ENCODE measurements at places on chromosomes 11 and 22. TPM values are rescaled to one million over a fixed set of nuclear protein-coding genes. Genes with fewer than 3 reads are reported as not detected.

The CHCHD10 gene
- 78.7 TPM for polyA plus RNA-seq

DNA sequence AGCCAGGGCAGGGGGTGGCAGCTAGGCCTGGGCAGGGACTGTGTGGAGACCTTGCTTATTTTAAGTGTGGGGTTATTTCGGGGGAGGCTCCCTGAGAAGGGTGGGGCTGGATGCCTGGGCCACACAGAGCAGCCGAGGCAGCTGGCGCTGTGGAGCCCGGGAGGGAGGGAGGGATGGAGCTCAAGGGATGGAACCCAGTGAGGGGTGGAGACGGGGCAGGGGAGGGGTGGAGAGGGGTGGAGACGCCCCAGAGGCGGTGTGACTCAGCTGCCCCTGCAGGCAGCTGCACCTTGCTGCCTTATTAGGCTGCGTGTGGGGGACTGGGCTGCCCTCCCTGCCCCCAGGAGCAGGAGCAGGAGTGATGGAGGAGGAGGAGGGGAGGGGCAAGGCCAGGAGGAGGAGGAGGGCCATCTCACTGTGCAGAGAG lies 9.8 kb upstream of the TSSC4 start:
- DNase-seq, result peak; percentile 73

GRCh38 chr11:111522426-111522825 lies 7.8 kb downstream of the HOATZ start:
- no peak for DNase-seq

The XKR3 gene
- not detected for polyA plus RNA-seq

GRCh38 chr22:30357236-30357570 lies 396 bp downstream of the CCDC157 start:
- no peak for DNase-seq

- no peak for DNase-seq
These were observed 15.3 kb upstream of the GAB2 start for GRCh38 chr11:78432956-78433355.

- no peak for DNase-seq
These were observed 124.6 kb downstream of the PHF21B start for GRCh38 chr22:44884968-44885805.

The TRIM29 gene
- 0.44 TPM for polyA plus RNA-seq

DNA sequence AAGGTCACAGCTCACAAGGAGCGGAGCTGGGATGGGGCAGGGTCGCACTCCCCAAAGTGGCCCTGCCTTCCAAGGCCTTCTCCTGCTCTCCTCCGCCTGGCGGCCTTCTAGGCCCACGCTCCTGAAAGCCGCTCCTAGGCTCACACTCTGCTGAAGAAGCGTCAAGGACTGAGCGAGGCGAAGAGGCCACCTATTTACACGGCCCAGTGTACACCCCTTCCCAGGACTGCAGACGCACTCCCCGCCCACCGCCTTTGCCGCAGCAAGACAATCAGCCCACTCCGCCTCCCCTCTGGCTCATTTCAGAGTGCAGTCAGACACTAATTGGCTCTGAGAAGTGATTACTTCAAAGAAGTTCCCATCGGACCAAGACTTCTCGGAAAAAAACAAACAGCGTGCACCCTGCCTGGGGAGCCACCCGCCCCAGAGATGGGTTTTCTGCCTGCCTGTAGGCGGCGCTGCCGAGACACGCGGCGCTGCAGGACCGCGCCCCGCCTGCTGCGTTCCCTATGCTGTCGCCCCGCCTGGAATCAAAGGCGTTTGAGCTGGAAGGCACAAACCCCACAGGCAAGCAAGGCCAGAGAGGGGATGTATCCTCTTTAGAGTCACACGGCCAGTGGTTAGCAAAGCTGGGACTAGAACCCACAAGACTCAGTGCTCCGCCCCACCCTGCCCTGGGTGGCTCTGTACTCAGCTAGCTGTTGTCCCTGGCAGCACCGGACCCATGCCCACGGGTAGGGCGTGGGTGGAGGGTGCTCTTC lies 414.8 kb downstream of the BUD13 start:
- DNase-seq, result peak; percentile 36

The CAVIN3 gene
- polyA plus RNA-seq, result 42.7 TPM

DNA sequence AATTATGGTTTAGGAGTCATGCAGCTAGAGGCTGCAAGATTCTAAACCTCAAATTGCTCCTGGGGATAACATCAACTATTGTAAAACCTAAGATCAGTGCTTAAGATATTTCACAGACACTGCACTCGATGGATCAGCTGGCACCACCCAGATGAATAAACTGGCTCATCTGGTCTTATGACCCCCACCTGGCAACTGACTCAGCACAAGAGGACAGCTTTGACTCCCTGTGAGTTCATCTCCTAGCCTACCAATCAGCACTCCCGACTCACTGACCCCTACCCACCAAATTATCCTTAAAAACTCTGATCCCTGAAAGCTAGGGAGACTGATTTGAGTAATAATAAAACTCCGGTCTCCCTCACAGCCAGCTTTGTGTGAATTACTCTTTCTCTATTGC lies 782 bp upstream of the TTC12 start:
- DNase-seq, result no peak

DNA sequence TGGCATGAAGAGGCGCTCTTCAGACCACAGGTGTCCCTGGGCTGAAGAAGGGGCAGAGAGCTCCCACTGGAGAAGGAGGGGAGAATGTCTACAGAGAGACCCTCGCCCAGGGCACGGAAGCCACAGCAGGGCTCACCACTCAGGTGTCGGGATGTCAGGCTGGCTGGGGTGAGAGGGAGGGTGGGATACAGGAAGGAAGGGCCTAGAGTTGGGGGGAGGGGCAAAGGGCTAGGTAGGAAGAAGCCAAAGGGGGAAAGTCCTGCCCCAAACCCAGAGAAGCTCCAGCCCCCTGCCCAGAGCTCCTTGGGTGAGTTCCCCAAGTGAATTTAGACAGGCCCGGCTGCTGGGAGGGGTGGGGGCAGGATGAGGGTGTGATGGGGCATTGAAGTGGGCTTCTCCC lies 232.0 kb downstream of the CEP164 start:
- no peak for DNase-seq

GRCh38 chr11:94002226-94002625 lies 18.9 kb upstream of the HEPHL1 start:
- peak; percentile 7 for DNase-seq

The PHLDA2 gene
- polyA plus RNA-seq, result 0.43 TPM

DNA sequence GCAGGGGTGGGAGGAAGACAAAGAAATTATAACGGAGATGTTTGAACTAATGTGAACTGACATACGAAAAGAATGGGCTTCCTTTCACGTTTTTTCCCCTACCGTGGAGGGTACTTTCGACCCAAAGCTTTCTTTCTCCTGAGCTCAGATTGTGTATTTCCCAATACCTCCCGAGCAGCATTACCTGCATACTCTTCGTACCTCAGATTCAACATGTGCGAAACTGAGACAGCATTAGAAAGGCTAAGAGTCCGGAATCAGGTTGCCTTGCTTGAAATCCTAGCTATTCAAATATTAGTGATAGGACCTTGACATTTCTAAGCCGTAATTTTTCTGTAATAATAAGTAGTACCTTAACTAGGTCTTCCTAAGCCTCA lies 778 bp upstream of the PAK1 start:
- no peak for DNase-seq

GRCh38 chr11:22449441-22449840 lies 111.3 kb downstream of the SLC17A6 start:
- no peak for DNase-seq

DNA sequence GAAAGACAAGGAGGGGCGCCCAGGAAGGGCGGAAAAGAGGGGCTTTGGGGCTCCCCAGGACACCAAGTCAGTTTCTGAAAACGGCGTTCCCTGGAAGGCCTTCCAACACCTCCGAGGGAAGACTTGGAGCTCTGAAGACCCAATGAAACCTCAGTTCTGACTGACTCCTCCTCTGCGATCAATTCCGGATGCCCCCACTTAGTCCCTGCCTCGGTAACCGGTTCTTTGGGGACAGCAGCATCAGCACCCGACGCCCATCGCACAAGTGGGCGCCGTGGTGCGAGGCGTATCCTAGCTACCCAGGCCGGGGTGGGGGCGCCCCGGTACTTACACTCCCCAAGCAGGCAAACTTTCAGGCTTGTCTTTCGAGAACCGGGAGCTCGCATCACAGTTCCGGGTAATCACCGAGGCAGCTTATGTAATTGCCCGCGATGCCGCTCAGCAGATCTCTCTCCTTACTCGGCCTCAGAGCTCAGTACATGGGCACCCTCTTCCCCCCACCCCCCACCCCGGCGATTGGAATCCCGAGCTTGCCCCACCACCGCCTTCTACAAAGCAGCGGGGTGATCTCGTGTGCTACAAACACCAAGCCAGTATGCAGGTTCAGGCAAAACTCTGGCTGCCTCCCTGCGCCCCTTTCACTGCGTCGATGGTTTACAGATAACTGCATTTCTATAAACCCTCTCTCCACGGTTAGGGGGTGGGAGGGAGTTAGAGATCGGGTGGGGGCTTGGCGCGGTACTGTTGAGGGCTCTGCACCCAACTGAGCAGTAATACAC lies 2.0 kb downstream of the TENM4 start:
- DNase-seq, result peak; percentile 53

DNA sequence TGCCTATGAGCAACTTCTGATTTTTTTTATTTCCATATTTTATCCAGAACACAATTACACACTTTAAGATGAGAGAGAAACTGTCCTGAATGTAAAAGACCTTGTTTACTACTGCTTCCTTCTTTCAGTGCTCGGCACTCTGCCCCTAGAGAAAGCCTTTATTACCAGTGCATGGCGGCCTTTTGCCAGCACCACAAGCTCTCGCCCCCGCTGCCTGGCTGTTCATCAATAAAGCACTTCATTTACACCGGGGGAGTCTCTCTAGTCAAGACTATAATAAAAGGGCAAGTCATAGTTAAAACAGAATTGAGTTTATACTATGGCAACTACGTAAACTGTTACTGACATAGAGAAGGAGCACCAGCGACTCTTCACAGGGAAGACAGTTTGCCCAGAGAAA lies 259.5 kb downstream of the CADM1 start:
- no peak for DNase-seq

GRCh38 chr11:46049325-46049897 lies 71.8 kb downstream of the PHF21A start:
- DNase-seq, result peak; percentile 35

The MS4A2 gene
- polyA plus RNA-seq, result 0.29 TPM

The OR1S2 gene
- polyA plus RNA-seq, result not detected

DNA sequence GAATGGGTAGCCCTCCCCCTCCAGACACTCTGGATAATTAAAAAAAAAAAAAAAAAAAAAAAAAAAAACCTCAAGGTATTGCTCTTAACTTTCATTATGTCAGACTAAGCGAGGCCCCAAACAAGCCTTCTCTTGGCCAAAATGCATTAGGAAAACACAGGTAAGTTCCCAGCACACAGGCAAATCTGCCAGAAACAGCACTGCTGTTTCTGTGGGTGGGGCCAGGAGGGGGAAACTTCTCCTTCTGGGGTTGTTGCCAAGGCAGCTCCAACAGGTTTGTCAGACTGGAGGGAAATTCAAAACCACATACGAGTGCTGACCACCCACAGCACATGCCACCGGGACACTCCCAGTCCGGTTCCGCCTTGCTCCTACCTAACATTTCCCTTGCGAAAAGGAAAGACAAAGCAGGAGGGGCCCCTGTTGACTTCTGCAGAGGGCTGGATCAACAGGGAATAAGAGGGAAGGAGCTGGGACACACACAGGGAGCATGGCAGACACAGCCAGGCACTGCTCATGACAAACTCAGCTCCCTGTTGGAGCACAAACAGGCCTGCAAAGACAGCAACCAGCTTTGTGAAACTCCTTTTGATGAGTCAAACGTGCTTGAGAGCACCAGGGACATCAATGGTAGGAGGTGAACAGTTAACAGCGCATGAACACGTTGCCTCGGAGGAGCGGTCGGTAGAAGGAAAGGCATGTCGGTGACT lies 55.0 kb downstream of the MYH9 start:
- peak; percentile 58 for DNase-seq

The APOBEC3F gene
- 2.7 TPM for polyA plus RNA-seq

DNA sequence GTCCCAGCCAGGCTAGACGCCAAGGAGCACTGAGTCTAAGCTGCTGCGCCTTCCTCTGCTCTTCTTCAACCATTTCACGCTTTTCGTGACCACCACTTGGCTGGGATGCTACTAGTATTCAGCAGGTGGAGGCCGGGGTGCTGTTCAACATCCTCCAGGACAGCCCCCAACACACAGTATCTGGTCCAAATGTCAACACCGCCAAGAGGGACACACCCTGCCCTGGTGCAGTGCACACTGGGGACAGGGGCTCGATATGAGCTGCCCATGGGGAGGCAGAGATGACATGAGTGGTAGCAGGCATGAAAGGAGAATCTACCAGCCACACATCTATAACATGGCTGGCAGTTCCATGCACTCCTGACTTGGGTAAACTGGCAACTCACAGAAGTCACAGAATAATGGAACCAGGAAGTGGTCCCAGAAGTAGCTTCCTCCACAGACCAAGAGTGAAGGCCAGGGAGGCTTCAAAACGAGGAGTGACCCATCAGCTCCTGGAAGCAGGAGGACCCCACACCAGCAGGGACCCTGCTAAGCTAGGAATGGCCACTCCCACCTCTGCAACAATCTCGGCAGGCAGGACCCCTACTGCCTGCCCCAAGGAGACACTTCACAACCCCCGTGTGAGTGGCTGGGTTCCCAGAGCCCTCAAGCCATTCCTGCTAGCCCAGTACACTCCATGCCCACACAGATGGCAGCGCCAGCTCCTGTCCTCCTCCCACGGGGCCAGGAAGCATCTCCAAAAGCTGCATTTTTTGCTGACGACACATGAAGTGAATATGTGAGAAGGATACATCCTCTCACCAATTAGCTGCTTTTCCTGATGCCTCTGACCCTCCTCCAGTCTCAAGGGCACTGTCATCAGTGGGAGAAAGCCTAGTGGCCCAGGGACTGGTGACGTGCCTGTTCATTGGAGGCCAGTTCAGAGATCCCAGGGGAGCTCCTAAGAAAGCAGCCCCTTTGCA lies 78.8 kb downstream of the DGCR2 start:
- DNase-seq, result no peak

DNA sequence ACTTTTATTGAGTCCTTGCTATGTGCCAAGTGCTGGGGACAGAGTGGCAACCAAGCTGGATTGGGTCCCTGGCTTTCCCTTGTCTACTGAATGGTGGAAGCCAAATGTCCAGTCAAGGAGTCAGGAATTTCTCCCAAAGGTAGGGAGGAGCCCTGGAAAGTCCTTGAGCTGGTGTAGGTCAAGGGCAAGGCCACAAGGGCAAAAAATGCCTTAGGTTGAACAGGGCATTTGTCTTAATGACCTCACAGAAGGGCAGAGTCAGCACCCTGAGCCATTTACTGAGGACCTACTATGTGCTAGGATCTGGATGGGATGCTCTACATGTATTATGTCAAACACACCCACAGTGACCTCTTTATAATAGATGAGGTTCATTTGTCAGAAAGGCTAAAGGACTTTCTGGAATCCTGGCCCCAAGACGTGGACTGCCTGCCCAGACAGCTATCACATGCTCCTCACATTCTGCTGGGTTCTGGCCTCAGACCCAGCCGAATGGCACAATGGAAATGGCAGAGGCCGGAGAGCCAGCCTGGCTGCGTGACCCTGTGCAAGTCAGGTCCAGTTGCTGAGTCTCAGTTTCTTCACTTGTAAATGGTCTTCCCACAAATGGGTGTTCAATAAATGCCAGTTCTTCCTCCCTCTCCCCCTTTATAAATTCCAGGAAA lies 17.7 kb downstream of the MOGAT2 start:
- DNase-seq, result no peak

The OR10D3 gene
- not detected for polyA plus RNA-seq

DNA sequence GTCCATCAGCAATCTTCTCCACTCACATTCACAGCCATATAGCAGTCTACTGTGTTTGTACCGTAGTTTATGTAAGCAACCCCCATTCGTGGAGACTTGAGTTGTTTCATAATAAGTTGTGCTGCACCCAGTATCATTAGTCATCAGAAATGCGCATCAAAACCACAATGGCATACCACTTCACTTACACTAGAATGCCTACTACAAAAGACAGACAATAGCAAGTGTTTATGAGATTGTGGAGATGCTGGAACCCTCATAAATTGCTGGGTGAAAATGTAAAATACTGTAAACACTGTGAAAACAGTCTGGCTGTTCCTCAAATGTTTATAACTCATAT lies 133.3 kb downstream of the ATXN10 start:
- DNase-seq, result no peak
